ENCODE measurements at places on chromosomes 13 and 19.

DNA sequence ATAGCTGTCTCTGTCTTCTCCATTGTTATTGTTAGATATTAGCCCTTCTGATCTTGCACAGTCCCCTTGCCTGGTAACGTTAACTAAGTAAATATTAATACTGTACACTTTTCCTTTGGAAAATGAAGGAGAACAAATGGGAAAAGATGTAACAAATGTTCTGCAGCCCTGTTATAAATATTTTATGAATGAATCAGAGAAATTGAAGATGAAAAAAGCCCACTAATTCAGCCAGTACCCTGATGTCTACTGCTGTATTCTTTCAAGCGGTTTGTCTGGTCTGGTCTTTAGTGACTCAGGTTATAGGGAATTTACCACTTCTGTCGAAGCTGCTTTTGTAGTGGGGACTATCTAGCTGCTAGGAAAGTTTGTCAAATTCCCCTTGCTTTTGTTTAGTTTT lies 121.0 kb downstream of the COG6 start:
- DNase-seq: peak; percentile 57

DNA sequence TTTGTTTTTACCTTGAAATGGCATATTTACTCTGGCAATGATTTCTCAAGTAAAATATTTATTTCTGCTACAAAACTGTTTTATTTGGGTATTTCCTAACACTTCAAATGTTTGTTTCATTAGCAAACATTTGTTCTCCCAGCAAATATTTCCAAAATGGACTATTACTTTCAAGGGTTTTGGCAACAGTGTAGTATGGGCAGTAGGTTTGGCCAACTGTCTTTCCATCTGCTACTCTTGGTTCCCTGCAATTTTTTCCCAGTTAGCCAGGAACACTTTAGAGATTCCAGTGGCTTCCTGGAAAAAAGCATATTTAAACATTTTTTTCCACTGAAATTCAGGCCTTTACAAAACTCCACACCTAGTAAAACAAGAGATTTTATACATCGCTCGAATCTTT lies 466.6 kb downstream of the SLITRK6 start:
- no peak for DNase-seq

DNA sequence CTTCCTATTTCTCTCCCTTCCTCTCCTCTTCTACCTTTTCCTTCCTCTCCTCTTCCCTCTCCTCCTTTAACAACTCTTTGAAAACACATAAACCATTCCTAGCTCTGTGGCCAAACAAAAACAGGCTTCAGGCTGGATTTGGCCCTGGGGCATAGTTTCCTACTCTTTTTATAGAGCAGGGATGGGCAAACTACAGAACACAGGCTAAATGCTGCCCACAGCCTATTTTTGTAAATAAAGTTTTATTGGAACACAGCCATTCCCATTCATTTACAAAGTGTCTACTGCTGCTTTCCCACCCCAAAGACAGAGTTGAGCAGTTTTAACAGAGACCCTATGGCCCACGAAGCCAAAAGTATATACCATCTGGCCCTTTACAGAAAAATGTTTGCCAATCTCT lies 35.4 kb downstream of the LHFPL6 start:
- no peak for DNase-seq

GRCh38 chr19:29378543-29379080 lies 147.2 kb upstream of the VSTM2B start:
- DNase-seq: no peak

DNA sequence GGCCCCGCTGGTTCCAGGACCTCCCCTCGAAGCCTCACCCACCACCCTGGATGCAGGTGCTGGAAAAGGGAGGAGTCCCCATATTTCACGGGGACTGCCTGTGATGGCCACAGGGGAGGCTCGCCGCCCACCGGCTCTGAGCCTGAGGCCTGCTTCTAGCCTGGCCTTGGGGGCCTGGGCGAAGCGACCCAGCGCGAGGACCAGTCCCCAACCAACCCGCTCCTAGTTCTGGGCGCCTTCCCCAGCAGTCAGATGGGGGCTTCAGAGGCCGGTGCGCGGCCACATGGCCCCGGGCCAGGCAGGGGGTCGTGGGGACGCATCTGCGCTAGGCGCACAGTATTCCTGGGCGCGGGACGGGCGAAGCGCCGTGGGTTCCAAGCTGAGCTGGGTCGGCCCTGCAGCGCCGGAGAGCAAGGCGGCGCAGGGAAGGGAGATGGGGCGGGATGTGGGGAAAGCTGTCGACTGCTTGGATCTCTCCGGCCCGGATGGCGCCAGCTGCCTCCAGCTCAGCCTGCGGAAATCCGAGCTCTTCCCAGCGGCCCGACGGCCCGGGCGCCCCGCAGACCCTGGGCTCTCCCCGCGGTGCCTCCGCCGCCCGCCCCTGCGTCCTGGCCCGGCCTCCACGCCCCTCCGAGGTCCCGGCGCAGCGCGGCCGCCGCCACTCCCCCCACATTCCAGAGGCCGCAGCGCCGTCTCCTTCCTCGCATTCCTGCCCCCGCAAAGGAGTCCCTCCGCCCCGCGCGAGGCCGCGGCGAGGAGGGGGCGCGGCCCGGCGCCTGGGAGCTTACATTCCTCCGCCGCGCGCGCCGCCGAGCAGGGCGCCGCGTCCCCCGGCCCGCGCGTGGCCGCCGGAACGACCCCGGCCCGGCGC lies at the start of gene WTIP:
WTIP (plus strand) TSS at position 788 of the 871 bp plus-strand sequence. CDS start 217 bp downstream, outside the sequence.
- DNase-seq: peak; percentile 73

DNA sequence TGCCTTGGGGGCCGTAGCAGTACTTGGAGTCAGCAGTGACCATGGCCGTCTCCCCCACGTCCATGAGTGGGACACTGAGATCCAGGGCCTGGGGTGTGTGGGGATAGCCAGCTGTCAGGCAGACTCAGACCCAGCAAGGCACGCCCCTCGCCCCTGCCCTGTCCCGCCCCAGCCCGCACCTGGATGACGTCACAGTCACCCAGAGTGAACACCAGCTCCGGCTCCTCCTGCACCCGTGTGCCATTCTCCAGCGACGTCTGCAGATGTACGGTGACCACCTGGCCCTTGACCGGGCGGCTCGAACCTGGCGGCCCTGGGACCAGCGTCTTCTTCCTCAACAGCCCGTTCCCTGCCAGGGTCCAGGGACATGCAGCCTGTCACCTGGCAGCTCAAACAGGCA lies 4.0 kb downstream of the FKBP8 start:
- DNase-seq: no peak

DNA sequence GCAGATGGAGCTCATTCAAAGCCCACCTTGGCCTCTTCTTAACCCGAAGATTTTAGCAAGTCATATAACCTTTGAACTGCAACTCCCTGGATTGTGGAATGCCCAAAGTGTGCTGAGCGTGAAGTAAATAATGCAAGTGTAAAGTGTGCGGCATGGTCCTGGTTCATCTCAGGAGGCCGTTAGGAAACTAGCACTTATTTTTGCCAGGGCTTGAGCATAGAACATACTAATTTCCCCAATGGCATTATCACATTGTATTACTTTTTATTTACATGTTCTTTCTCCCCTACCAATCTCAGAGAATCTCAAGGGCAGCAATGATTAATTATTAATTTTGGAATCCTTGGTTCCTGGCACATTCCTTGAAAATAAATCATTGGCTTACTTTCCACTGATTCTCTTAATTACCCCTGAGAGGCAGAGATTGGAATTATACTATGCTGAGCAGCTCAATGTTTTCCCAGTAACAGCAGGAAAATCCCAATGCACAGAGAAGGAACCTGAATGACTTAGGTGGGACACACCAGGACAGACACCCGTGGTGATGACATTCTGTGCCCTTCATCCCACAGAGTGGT lies 128.8 kb upstream of the GJB6 start:
- no peak for DNase-seq

DNA sequence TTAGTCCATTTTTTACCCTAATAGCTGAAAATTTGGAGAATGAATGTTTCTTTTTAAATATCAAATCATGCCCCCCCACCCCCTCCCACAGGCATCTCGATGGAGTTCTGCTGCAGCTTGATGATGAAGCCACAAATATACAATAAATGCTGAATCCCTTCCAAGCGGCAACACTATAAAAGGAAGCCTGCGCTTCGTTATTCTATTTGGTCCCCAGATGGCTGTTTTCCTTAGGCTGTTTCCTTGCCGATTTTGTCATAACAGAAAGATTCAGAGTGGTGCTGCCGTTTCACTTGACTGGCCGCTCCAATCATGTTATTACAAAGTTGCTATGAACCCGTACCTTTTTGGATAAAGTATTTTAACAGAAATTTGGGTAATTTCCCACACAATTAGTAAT lies 79.5 kb downstream of the MYO16 start:
- no peak for DNase-seq

- no peak for DNase-seq
These were observed 178.2 kb downstream of the ENOX1 start for GRCh38 chr13:43608400-43609137.

DNA sequence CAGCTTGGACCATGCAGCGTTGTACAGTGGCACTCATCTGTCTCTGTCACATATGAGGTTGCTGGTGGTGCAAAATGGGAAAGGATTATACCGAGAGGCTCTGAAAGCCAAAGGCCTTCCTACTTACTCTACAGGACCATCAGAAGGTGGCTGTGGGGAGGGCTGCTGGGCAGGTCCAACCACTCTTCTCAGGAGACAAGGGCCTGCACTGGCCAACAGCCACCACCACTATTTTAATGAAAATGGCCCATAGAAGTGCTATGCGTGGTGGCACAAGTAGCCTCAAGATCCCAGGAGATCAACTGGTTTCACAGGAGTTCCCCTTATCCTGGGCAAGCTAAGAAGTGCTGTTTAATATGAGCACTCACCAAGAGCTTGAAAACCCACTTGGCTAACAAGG lies 52.3 kb downstream of the MRPL57 start:
- no peak for DNase-seq

DNA sequence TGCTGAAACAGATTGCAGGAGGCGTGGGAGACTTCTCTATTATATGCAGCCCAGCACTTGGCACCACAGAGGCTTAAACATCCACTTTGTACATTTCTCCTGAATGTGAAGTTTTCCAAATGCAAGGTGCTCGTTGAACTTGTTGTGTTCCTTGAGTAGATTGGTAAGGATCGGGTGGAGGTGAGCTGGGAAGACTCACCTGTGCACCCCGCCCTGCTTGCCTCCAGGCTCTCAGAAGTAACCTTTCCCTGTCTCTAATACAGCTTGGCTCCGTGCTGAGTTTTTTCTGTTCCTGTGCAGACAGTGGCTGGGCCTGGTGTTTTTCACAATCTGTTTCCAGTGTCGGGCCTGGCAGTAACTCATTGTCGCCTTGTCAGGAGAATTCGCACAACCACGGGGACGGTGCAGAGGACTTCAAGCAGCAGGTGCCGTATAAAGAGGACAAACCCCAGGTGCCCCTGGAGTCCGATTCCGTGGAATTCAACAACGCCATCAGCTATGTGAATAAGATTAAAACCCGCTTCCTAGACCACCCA lies 12.3 kb downstream of the SIN3B start:
- DNase-seq: no peak

GRCh38 chr13:87259479-87260083 lies 411.6 kb upstream of the SLITRK5 start:
- DNase-seq: peak; percentile 17

GRCh38 chr19:10474962-10475451 lies 28.1 kb downstream of the KEAP1 start:
- no peak for DNase-seq

GRCh38 chr13:68056816-68057710 lies 826.9 kb upstream of the PCDH9 start:
- DNase-seq: no peak

DNA sequence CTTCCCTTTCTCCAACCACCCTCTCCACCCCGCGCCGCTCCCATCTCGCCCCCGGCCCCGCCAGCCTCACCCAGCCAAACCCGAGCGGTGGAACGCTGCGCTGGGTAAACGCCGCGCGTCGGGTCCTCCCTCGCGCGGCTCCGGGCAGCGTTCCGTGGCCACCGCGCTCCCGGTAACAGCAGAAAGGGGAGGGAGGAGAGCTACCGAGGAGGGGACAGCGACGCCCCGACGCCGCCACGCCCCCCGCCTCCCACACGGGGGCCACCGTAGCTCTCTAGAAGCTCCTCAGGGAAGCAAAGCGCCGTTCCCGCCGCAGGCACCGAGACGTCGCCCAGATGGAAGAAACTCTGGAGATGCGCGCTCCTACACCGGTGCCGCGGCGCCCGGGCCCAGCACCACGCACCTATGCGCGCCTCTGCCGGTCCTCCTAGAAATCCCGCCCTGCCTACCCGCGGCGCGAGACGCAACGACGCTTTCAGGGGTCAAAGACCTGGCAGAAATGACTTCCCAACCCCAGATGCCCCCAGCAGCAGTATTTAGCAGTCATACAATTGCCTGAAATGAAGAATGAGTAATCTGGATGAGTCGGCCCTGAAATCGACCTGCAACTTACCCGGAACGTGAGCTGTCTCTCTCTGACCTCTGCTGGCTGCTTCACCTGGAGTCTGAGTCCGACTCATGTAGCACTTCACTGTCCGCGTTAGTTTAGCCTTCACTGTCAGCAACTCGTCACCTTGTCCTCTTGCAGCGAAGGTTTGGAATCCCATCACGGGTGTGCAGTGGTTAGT lies at the start of gene RUBCNL:
RUBCNL (minus strand) TSS at position 189 of the 788 bp plus-strand sequence. CDS start 14,777 bp downstream, outside the sequence.
- DNase-seq: peak; percentile 32

- peak; percentile 67 for DNase-seq
These were observed 82.3 kb upstream of the PDCD5 start for GRCh38 chr19:32498648-32499200.

DNA sequence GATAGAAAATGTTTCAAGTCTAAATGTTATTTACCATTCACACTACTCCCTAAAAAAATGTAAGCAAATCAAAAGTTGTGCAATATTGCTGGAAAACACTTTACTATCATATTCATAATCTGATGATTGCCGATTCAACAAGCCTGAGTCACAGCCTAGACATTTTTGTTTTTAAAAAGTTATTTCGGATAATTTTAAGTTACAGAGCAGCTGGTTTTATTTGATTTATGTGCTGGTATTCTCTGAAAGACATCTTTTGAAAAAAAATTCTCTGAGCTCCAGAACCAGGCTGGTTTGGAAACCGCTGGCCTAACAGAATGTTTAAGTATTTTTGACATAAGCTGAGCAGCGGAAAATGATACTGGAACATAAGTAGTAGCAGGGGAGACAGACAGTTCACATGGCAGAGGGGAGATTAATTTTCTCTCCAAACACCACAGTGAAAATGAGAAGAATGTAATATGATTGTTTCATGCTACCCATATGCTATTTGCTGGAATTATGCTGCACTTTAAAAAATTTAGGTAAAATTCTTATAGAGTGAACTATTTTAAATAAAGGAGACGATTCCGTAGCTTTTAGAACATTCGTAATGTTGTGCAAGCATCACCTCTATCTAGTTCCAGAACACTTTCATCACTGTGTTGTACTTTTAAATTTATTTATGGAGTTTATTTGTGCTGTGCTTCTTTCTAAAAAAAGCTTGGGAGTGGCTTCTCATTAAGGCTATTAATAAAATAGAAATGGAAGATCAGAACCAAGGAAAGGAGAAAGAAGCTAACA lies 36.1 kb downstream of the TBC1D4 start:
- no peak for DNase-seq

DNA sequence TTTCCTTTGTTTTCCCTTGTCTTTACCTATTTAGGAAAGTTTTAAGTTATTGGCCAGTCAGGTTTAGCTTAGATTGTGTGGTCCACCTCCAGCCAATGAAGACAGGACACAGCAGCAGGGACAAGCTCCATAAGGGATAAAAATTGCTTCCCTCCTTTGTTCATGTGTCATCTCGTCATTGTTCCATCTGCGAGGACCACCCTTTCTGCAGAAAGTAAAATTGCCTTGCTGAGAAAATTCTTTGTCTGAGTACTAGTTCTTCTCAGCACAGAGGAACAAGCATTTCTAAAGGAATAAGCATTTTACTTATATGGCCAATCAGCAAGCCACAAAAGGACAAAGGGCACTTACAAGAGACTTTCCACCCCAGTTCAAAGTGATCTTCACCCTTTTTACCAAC lies 11.4 kb downstream of the ZNF560 start:
- DNase-seq: no peak

- peak; percentile 67 for DNase-seq
These were observed 1.1 kb downstream of the ADAMTS10 start for GRCh38 chr19:8609279-8610040.

GRCh38 chr19:5349041-5349440 lies 8.4 kb upstream of the PTPRS start:
- DNase-seq: no peak

Measured in Daoy (cell line).